H1 (cell line): ENCODE measurements at places on chromosomes 3 and 15.

GRCh38 chr15:61080221-61081026 is 148.7 kb downstream of the RORA start:
- DNase-seq: no peak

- no peak for DNase-seq
These were observed 24.0 kb downstream of the LNP1 start for GRCh38 chr3:100425316-100425715.

- DNase-seq: no peak
These were observed 1.8 kb downstream of the ITIH1 start for GRCh38 chr3:52779011-52779836.

DNA sequence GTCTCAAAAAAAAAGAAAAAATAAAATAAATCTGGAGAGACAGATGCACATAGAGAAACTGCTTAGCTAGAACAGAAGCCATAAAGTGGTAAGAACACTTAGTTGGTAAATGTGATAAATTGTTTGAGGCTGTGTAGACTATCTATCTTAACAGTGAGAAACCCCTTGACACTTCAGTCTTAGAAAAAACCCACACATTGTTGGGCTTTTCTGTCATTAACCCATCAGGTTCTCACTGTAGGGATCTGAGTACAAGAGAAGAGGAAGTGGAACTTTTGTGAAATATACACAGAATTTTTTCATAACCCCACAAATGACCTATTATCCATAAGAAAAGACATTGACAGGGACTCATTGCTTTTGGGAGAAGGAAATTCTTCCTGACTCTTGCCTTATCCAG is 24.4 kb downstream of the TP63 start:
- DNase-seq: no peak

DNA sequence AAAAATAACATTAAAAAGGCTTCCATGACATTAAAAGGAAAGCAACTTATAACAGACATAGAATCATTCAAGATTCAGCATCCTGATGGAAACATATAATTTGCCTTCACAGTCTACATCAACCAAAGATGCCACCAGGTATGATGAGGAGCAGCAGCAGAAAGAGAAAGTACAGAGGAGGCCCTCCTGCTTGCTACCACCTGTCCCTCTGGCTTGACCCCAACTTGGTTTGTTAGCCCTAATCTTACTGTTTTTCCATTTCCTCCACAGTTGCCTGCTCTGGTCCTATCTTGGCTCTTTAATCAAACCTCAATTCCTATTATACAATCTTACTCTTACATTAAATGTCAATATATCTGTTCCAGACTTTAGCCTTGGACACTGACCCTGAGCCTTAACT is 171.3 kb downstream of the DPH6 start:
- DNase-seq: no peak

- no peak for DNase-seq
These were observed 3.3 kb upstream of the ALAS1 start for GRCh38 chr3:52194485-52195290.

GRCh38 chr3:123758081-123758564 is 126.0 kb downstream of the MYLK start:
- peak; percentile 35 for DNase-seq

GRCh38 chr3:175493301-175493700 is 634.2 kb downstream of the NAALADL2 start:
- no peak for DNase-seq

GRCh38 chr3:19334120-19334519 is 185.8 kb downstream of the KCNH8 start:
- no peak for DNase-seq

DNA sequence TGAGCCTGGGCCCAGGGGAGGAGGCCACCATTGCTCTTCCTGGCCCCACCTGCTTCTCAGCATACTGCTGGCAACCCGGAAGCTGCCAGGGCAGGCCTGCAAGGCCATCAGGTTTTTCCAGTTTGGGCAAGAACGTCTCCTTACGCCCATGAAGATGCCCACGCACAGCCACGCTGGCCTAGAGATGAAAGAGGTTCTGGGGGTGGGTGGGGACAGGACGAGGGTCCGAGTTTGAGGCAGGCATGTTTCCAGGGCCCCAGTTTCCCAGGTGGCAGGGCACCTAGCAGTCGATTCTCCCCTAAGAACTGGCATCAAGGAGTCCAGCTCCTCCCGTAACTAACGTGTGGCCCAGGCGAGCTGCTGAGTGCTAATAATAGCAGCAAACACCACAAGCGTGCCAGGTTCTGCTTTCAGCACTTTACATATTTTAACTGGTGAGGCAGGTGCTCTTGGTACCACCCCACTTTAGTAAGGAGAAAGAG is 45.8 kb downstream of the ZNF710 start:
- no peak for DNase-seq

DNA sequence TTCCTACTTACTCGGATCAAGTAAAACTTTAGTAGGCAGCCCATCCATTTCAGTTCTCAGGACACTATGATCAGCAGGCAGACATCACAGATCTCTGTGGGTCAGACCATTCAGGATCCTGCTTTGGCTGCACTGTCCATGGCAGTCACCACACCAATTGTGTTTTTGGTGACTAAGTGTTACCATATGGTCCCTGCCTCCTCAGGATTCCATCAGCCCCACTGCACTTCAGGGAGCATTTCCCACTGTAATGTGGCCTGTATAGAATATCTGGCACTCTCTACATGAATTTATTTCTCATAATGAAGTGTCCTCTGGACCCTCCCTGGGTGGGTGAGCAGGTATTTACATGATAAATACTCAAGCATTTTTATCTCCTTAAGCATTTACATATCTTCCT is 41.3 kb downstream of the ZNF445 start:
- no peak for DNase-seq

- no peak for DNase-seq
These were observed 4.5 kb downstream of the FEZF2 start for GRCh38 chr3:62368705-62369475.

DNA sequence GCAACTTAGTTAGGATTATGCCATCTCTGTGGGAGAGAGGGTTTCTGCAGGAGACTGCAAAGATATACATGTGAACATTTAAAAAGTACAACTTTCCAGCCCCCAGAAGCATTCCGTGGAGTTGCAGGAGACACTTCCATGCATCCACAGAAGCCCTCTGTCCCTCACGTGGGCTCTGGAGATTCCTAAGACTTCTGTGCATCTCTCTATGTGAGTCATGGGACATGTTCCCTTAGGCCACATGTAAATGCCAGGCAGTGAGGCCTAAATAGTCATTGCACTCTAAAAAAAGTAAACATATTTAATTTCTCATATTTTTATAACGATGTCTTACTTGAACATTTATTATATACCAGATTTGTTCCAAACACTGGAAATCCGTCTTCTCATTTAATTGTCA is 126.5 kb upstream of the ROPN1 start:
- DNase-seq: no peak

- DNase-seq: no peak
These were observed 66.7 kb downstream of the FBXL22 start for GRCh38 chr15:63663906-63664305.

DNA sequence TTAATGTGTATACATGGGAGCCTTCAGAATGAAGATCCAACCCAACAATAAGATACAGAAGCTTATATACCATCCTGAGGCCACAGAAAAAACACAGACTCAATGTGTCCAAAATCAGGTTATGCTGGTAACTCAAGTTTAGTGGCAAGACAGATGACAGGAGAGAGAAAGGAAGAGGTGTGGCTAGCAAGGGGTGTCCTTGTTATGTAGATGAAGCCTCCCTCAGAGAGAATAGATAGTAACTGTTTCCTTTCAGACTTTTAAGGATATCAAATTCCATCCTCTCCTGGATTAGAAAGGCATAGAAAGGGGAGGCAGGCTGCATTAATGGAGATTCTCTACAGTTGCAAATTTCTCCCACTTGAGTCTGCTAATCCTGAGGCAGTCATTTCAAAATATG is 447.4 kb downstream of the GABRB3 start:
- DNase-seq: no peak

- DNase-seq: no peak
These were observed 187.0 kb downstream of the NTRK3 start for GRCh38 chr15:88069561-88069960.

- DNase-seq: peak; percentile 93
These were observed 31.5 kb upstream of the AP4E1 start for GRCh38 chr15:50876989-50877360.

GRCh38 chr3:127750226-127751031 is 71.9 kb downstream of the MGLL start:
- DNase-seq: no peak

GRCh38 chr3:124834723-124835718 is 52.1 kb downstream of the ITGB5 start:
- DNase-seq: no peak

DNA sequence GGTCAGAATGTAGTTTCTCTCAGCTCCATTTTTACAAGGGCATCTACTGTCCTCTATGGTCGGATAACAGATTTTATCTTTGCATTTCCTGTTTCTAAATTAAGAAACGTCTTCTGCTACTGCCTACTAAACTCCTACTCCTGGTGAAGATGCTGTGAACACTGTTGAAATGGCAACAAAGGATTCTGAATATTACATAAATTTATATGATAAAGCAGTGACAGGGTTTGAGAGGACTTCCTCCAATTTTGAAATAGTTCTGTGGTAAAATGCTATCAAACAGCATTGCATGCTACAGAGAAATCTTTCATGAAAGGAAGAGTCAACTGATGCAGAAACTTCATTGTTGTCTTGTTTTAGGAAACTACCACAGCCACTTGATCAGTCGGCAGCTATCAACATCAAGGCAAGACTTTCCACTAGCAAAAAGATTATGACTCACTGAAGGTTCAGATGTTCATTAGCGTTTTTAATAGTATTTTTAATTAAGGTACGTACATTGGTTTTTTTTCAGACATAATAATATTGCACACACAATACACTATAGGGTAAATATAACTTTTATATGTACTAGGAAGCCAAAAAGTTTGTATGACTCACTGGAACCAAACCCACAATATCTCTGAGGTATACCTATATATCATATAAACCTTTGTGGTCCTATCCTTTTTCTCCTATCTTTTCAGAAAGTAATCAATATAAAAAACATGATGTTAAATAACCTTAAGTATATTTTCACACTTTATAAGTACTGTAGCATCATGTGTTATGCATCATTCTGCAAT is 156.1 kb downstream of the STAG1 start:
- DNase-seq: no peak

GRCh38 chr3:70737666-70738290 is 425.3 kb upstream of the MDFIC2 start:
- DNase-seq: no peak

DNA sequence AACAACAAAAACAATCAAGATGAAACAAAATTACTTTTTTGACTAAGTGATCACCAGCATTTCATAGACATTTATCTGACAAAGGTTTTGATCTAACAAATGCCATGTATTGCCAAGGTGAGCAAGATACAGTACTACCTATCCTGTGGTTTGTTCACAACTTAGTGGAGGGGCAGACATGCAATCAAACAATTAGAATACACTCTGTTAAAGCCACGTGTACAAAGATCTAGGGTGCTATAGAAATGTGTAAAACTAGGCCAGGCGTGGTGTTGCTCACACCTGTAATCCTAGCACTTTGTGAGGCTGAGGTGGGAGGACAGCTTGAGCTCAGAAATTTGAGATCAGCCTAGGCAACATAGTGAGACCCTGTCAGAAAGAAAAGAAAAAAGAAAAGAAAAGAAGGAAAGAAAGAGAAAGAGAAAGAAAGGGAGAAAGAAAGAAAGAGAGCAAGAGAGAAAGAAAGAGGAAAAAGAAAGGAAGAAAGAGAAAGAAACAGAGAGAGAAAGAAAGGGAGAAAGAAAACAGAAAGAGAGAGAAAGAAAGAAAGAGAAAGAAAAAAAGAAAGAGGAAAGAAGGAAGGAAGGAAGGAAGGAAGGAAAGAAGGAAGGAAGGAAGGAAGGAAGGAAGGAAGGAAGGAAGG is 1.4 kb upstream of the TRIM69 start:
- no peak for DNase-seq

- no peak for DNase-seq
These were observed 33.7 kb downstream of the ANXA2 start for GRCh38 chr15:60363903-60364611.

DNA sequence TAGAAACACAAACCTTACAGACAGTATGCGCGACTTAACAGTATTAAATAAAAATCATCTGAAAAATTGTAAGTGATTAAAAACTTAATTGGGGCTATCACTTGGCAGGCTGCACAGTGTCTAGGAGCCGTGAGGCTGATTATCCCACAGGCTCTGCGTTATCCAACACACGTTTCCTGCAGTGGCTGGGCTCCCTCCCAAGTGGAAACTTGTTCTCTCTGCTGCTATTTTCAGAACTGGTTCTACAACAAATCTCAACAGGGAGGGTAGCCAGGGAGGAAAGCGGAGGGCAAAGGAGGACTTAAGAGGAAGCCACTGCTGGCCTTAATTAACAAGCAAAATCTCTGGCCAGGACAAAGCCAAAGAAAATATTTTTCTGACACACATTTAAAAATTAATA is 555.2 kb downstream of the MAGI1 start:
- no peak for DNase-seq

- DNase-seq: no peak
These were observed 487.0 kb upstream of the PROK2 start for GRCh38 chr3:72271923-72272322.

- DNase-seq: peak; percentile 42
These were observed 25.5 kb upstream of the KLF13 start for GRCh38 chr15:31300981-31301672.

- no peak for DNase-seq
These were observed 54.3 kb upstream of the THSD4 start for GRCh38 chr15:71060983-71061382.

DNA sequence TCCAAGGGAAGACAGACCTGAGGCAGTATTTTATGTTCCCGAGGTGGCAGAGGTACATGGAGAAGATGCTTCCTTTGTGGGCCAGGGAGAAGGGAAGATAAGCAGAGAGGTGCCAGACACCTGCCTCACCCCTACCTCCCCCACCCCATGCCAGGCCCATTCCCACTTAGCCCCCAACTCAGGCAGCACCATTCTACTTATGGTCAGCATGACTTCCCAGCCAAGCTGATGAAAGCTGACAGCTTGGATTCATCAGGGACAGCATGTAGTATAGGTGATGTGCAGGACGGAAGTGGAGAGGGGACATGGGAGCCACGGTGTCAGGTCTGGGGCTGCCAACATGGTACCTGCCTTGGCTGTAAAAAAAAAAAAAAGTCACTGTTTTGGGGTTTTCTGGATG is 57.5 kb upstream of the CSPG4 start:
- DNase-seq: no peak

- no peak for DNase-seq
These were observed 10.7 kb upstream of the SLC15A2 start for GRCh38 chr3:121883507-121883906.

DNA sequence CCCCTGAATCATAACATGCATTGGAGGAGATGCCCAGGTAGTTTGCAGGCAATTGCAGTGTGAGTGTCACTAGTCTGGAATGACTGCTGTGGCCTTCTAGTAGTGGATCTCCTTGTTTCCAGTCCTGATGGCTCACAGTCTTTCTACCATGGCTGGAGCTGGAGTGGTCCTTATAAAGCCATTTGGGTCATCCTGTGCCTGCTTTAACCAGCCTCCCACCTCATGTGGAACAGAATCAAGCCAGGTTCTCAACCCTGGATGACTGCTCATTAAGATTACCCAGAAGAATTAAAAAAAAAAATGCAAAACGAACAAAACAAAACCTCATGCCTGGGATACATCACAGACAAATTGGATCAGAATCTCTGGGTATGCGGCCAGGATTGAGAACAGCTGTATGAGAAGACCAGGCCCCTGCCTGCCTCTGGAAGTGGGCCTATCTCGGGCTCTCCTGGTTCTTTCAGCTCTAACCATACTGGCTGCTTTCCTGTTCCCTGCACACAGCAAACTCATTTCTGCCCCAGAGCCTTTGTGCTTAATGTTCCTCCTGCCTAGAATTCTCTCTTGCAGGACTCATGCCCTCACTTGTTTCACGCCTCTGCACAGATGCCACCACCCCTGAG is 96.4 kb downstream of the ITPR1 start:
- DNase-seq: no peak
